Tracheal epithelial cell (primary cell): ENCODE measurements at places on chromosomes 12 and 14. TPM values are rescaled to one million over a fixed set of nuclear protein-coding genes. Genes with fewer than 3 reads are reported as not detected.

CEBPE gene
- total RNA-seq: not detected in 2 replicates

ACIN1 gene
- total RNA-seq: 25.8 and 31.8 TPM in 2 replicates

KRT77 gene
- total RNA-seq: not detected in 2 replicates

TMEM63C gene
- 1.4 and 8.1 TPM in 2 replicates for total RNA-seq

PTPRR gene
- total RNA-seq: 0.96 TPM in 1 of 2 replicates, not detected in the other

CCDC197 gene
- total RNA-seq: not detected in 2 replicates

MYF5 gene
- not detected in 2 replicates for total RNA-seq

FOXM1 gene
- total RNA-seq: 0.48 and 0.64 TPM in 2 replicates

TAS2R19 gene
- total RNA-seq: 0.43 and 1.2 TPM in 2 replicates

PLA2G1B gene
- total RNA-seq: not detected in 2 replicates

SLC7A8 gene
- 2.4 and 5.5 TPM in 2 replicates for total RNA-seq

PKP2 gene
- 59.0 and 61.4 TPM in 2 replicates for total RNA-seq

RARG gene
- 35.9 and 65.4 TPM in 2 replicates for total RNA-seq

UBR7 gene
- total RNA-seq: 8.4 and 10.2 TPM in 2 replicates

CNTN1 gene
- 7.2 and 9.8 TPM in 2 replicates for total RNA-seq

JDP2 gene
- 58.2 and 66.7 TPM in 2 replicates for total RNA-seq

UNC119B gene
- total RNA-seq: 12.0 and 18.8 TPM in 2 replicates

MAX gene
- total RNA-seq: 27.5 and 41.7 TPM in 2 replicates

PTGER2 gene
- 2.4 TPM in 1 of 2 replicates, not detected in the other for total RNA-seq
